ENCODE measurements at places on chromosomes 16 and 17.

DNA sequence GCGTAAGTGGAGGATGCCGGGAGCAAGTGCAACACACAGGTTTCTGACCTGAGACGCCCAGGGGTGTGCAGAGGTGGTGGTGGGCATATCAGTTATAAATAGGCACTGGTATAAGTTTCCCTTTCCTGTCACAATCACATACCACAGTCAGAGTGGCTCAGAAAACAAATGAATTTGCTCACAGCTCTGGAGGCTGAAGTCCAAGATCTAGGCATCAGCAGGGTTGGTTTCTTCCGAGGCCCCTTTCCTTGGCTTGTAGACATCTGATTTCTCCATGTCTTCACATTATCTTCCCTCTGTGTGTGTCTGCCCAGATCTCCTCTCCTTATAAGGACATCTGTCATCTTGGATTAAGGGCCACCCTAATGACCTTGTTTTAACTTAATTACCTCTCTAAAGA is 250.5 kb upstream of the TNRC6C start:
- no peak for DNase-seq

- DNase-seq: no peak
These were observed 2.7 kb upstream of the ZC3H7A start for GRCh38 chr16:11799509-11800381.

DNA sequence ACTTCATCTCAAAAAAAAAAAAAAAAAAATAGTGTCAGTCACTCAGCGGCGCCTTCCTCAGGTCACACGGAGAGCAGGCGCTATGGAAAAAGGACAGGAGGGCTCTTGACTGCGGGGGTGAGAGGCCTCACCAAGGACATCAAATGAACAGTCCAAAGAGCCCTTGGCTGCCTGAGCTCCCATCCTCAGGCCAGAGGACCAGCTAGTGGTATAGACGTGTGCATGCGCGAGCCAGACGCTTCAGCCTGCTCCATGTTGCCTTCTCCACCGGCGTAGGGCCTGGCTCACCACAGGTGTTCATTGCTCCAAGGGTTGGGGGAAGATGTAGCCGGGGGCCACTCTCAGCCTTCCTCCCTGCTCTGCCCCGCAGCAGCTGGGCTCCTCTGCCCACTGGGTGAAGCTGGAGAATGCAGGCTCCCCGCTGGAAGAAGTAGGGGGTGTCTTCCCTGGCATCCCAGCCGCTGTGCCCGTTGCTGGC is 65.8 kb upstream of the PLCG2 start:
- no peak for DNase-seq

GRCh38 chr16:63806794-63807506 is 1314.9 kb downstream of the CDH11 start:
- no peak for DNase-seq

GRCh38 chr17:1047177-1047878 is 50.4 kb downstream of the TIMM22 start:
- DNase-seq: no peak

- no peak for DNase-seq
These were observed 221.0 kb downstream of the CCDC182 start for GRCh38 chr17:57523926-57524632.

DNA sequence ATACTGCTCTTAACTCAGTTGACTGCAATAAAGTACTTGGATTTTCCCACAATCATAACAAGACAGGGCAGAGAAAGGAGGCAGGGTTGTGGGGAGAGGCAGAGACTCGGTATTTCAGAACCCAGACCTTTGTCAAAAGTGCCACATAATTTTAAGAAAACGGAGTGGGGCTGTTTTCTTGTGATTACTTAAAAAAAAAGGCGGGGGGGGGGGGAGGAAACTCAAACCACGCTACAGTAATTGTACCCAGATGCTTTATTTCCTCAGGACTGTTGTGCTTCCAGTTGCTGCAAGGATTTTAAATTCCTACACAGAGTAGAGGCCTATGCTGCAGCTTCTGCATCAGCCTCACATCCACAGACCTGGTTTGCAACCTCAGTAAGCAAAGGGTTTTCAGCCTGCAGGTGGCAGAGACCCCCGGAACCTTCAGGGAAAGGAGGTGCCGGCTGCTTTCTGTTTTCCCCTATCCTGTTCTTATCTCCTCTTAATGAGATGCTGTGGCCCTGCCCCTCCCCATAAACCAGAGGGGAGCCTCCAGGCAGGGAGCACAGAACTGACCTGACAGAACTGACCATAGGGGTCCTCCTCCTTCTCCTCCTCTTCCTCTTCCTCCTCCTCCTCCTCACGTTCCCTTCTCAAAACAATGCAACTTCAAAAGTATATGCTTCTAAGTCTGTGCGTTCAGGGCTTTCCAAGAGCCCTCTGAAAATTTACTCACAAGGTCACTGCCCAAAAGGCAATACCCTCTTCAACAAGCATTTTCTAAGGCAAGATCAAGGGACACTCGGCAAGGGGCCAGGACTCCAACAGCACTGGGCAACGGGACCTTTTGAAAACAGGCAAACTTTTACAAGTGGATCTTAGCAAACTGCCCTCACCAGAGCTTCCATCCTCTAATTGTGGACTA is 7.5 kb downstream of the AXIN2 start:
- DNase-seq: no peak

GRCh38 chr17:3447625-3448024 is 14.0 kb upstream of the OR1E2 start:
- no peak for DNase-seq

DNA sequence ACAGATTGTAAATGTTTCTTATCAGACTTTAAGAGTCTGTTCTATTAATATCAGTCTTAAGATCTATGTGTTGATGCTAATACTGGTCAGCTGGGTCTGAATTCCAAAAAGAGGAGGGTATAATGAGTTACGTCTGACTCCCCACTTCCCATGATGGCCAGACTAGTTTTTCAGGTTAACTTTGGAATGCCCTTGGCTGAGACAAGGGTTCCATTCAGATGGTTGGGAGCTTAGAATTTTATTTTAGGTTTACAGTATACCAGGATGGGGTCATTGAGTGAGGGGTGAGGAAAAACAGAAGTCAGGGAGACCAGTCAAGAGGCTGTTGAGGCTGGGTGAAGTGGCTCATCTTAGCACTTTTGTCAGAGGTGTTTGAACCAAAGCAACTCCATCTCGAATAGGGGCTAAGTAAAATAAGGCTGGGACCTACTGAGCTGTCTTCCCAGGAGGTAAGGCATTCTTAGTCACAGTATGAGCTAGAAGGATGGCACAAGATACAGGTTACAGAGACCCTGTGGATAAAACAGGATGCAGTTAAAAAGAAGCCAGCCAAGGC is 2.9 kb upstream of the TMEM231 start:
- no peak for DNase-seq

DNA sequence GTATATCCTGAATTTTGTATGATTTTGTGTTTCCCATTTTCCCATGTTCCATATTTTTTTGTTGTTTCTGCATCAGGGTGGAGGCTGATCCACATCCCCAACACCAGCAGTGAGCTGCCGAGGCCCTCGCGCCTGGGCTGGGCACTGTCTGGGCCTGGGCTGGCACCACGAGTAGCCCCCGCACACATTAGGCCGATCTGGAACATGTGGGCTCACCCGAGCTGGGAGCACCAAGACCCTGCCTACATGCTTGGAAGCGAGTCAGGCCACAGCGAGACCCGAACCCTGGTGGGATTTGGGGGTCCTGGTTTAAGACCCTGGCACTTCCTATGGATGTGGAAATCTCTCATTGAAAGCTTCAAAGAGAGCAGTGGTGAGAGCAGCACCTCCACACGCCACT is 8.5 kb downstream of the KCTD5 start:
- no peak for DNase-seq

- no peak for DNase-seq
These were observed 2.0 kb upstream of the ZNF263 start for GRCh38 chr16:3281222-3281820.

DNA sequence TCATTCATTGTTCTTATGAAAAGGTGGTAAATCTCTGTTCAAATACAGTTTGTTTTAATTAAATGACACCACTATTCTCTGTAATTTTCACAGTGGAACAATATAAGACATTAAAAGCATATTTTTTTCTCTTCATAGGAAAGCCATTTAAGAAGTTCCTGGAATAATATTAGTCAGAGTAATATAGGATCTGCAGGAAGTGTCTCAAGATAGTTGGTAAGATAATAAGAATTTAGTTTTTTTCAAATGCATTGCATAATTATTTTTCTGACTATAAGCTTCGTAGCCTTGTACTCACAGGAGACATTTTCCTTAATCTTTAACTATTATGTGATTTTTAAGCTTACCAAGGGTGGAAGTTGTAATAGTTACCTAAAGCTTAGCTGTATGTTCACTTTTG is 16.9 kb downstream of the STXBP4 start:
- no peak for DNase-seq

DNA sequence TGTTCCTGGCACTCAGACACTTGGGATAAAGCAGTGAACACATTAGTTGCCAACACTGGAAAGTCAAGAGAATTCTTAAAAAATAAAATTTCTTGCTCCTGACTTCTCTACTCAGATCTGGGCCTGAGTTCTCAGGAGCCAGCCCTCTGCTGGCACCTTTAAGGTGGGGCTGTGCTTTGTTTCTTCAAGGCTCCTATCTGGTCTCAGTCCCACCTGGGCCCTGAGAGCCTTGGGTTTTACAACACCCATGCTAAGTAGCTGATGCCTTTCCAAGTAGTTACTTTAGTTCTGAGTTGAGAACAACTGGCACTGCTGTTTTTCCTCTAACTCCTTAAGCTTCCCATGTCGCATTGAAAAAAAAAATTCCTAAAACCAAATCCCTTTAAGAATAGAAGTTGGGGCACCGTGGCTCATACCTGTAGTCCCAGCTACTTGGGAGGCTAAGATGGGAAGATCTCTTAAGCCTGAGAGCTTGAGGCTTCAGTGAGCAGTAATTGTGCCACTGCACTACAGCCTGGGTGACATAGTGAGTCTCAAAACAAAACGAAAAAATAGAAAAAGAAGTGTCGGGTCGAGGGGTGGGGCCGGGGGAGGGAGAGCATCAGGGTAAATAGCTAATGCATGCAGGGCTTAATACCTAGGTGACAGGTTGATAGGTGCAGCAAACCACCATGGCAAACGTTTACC is 16.6 kb downstream of the CHAD start:
- no peak for DNase-seq

GRCh38 chr17:35448899-35449227 is 297 bp upstream of the SLFN13 start:
- no peak for DNase-seq

- DNase-seq: no peak
These were observed 185.5 kb downstream of the NTN1 start for GRCh38 chr17:9206741-9207332.

GRCh38 chr16:10828851-10829366 is 10.3 kb upstream of the TVP23A start:
- no peak for DNase-seq

DNA sequence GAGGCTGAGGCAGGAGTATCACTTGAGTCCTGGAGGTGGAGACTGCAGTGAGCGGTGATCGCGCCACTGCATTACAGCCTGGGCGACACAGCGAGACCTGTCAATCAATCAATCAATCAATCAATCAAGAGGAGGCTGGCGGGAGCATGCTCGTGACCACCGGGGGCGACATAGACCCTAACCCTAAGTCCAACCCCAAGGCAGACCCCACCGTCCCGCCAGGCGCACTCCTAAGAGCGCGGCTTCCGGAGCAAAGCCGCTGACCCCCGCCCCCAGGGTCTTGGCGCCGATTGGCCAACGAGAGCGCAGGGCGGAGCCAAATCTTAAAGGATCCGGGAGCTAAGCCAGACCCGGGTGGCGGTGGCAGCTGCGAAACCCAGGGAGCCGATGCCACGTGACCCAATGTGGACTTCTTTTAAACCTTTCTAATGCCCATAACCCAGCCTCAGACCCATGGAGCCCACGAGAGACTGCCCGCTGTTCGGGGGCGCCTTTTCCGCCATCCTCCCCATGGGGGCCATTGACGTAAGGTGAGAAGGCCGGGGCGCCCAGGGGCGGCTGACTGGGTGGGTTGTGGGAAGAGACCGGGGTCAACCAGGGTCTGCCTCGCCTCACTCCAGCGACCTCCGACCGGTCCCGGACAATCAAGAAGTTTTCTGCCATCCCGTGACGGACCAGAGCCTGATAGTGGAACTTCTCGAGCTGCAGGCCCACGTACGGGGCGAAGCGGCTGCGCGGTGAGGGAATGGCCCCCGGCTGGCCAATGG is at the start of gene RANGRF:
TSS of gene RANGRF (plus strand) at position 335 of the 767 bp plus-strand sequence. CDS start at position 454, 119 bp downstream.
- peak; percentile 82 for DNase-seq

GRCh38 chr17:14165616-14166015 is 71.0 kb downstream of the CDRT15 start:
- DNase-seq: no peak

DNA sequence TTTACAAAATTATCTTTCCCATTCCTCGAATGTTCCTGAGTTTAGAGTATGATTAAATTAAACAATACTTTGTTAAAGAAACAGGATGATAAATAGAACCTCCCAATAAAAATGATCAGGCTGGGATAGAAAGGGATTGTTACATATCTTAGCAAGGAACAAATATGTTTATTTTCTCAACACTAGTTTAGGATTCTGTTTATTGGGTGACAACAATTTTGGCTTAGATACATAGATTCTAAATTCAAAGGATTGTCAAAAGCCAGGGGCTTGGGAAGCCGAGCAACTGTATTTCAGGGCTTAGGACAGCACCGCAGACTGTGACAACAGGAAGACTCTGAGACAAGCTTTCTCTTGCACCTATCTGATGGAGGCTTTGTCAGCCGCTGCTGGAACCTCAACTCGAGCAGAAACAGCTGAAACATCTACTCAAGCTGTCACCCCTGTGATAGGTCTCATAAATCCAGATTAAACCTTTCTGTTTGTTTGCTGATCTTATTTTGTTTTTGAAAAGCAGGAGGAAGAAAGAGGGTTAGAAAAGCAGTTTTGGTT is 562.8 kb upstream of the ZFHX3 start:
- DNase-seq: no peak

- DNase-seq: no peak
These were observed 9.2 kb upstream of the ACSF3 start for GRCh38 chr16:89084411-89084810.

GRCh38 chr16:86519007-86519648 is 8.8 kb downstream of the FOXF1 start:
- DNase-seq: no peak

DNA sequence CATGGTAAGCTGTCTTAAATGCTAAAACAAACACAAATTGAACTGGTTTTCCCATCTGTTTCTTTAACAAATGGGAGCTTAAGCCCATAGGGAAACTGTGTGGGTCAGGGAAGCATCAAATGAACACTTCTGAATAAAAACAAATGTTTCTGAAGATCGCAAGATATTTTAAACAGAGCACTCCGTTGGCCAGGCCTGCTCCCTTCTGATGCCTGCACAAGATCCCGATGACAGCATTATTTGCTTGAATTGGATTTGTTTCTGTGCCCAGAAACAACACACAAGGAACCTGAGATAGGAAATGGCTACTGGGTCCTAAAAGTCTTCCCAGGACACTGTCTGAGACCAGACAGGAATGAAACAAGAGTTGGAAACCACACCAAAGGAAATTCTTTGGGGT is 425.8 kb upstream of the ZFHX3 start:
- DNase-seq: no peak

DNA sequence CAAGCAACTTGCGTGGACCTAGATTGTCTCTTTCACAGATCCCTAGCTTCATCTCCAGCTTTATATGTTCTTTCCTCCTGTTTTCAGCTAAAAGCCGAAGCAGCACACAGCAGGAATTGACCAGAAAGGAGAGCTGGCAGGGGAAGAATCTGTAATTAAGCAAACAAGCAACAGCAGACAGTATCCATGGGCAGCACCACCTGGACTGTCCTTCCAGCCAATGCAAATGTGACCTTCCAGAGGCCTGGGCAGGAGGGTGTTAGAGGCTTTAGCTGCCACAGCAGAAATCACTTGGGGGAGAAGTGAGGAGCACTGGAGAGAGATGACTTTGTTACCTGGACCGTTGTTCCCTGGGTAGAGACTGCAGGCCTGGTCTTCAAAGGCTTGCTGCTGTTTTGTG is 427.6 kb upstream of the GOT2 start:
- DNase-seq: no peak
